ENCODE measurements at places on chromosomes 12 and 14.

DNA sequence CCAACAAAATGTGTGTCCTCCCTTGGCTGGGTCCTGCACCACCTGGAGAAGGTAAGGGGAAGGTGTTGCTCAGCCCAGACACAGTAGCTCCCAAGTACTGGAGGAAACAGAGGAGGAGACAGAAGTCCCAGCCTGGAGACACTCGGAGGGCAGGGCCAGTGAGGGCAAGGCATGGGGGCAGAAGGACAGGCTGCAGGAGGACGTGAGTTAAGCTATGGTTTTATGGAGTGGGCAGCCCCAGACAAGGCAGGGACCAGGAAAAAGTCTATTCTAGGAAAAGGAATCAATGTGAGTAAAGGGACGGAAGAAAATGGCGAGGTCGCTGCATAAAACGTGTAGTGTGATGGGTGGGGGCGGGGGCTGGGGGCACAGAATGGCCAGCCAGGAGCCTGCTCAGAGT, 210.1 kb upstream of the DIO3 start:
- DNase-seq = no peak

DNA sequence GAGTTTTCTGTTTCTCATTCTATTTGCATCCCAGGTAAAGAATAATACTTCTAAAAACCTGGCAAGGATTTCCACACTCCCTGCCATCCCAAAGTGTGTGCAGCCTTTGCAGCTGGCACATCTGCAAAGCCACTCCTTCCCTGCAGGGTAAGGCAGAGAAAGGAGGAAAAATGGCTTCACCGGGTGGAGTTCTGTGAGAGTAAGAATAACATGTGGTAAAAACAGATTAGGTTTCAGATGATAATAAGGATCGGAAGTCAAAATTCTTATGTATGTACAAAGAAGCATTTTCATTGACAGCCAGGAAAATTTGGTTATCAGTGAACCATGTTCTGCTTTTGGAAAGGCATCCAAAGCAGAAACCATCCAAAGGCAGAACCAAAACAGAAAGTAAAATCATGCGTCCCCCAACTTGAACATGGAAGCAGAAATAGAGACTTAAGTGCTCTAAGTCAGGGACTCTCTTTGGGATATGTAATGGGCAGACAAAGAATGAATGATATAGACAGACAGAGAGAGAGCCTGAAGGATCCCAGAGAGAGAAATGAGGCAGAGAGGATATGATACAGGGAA, 192.6 kb upstream of the CCDC196 start:
- DNase-seq = no peak

DNA sequence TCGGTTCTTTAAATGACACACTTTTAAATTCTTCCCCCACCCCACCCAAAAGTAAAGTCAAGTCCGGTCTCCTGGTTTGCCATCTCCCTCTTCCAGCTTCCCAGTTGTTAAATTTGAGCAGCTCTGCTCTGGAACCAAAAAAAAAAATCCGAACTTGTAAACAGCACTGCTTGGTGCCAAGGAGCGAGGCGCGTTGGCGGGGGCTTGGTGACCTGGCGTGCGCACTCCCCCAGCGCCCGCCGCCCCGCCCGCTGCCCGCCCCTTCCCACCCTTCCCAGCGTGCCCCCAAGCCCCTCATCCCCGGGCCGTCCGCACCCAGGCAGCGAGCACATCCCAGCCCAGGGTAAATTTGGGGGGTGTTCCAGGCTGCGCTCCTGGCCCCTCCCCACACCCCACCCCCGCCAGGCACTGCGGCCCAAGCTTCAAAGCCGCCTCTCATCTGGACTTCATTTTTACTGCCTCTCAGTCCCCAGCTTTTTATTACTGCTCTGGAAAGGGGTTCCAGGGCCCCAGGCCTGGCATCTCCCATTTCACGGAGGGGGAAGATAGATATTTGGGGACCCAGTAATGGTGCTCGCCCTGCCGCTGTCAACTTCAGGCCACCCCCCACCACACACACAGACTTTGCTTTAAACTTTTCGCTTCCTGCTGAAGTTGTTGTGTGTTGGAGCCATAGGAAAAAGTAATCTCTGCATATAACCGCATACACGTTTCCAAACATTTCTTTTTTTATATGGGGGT, 11.7 kb upstream of the ITGB7 start:
- no peak for DNase-seq

DNA sequence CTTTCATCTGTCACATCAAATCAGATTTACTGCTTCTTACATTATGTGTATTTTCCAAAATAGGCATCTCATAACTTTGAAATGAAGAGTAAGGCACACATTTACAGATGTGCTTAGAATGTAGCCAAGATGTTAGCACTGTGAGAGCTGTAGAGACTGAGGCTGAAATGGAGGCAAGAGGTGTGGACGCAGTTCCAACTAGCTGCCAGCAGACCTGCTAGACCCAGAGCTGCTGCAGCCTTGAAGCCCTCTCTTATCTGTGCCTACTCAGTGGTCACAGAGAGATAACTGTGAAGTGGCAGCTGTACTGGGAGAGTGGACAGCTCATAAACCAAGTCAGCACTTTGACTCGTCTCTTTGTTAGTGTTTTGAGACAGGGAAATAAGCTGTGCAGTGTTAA, 470.9 kb downstream of the CCER1 start:
- DNase-seq = no peak

- peak; percentile 93 for DNase-seq
Measured at GRCh38 chr12:108826101-108826806, 31.1 kb downstream of the SSH1 start.

DNA sequence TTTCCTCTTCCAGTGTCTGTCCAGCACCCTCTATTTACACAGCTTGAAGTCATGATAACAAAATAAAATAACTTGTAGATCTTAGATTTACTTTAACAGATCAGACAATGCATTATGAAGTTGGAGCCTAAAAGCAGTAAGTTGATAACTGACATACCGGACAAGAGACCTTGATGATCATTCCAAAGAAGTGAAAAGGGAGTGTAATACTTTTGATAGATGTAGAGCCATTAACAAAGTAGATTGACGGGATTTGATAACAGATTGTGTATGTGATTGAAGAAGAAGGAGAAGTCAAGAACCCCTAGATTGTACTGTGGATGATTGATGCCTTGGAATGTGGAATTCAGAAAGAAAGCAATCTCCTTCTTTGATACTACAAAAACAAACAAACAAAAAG, 403.8 kb upstream of the MGAT4C start:
- DNase-seq = no peak

GRCh38 chr12:18556161-18556560, 181.7 kb downstream of the PLCZ1 start:
- no peak for DNase-seq

GRCh38 chr14:103400537-103400936, 15.3 kb downstream of the MARK3 start:
- DNase-seq = no peak

GRCh38 chr12:105644770-105645169, 314.3 kb downstream of the C12orf75 start:
- DNase-seq = no peak

GRCh38 chr14:69012256-69012953, 33.3 kb upstream of the ACTN1 start:
- DNase-seq = no peak
